ENCODE measurements at places on chromosomes 6 and 20.

GRCh38 chr6:142927271-142927580, 17.8 kb downstream of the HIVEP2 start:
- DNase-seq: no peak

DNA sequence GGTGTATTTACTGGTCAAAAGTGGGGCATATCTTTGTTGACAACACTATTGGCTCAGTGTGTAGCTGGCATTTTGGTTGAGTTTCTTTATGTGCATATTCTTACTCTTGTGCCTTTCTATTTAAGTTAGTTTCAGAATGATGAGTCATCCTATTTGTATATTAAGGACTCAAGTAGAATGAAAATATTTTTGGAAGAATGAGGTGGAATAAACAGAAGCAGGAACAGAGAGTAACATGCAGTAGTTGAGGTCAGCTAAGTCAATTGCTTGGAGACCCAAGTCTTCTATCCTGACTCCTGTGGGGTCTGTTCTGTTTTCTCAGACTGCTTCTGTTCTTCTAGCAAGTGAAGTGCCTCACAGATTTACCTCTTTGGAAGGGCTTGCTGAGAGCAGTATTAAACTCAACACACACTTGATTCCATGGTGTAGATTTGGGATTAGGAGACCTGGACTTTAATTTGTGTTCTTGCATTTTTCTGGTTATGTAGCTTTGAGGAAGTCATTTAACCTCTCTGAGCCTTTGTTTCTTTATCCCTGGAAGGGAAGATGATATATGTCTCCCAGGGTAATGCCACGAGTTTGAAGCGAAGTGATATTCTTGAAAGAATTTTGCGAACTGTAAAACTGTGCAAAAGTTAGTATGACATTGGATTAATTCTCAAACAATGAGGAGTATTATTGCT, 324.3 kb downstream of the QKI start:
- no peak for DNase-seq

DNA sequence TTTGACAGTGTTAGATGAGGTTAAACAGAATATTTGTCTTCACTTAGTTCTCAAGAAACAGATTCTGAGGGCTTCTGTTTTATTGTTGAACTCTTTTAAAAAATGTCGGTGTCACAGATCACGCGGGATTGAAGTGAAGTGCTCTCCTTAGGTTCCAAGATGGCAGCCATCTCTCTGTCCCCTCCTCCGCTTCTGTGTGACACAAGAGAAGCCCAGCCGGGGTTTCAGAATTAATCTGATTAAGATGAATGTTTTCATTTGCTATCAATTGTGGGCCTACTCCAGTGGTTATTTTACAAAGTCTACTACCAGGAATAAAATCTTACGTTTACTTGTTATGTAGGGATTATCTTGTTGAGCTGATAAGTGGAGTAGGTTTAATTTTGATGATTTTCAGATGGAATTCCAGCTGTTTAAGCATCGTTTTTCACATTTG, 10.9 kb downstream of the HIVEP1 start:
- no peak for DNase-seq

- DNase-seq: no peak
Observed at GRCh38 chr6:130063806-130064205, 45.4 kb downstream of the L3MBTL3 start.

DNA sequence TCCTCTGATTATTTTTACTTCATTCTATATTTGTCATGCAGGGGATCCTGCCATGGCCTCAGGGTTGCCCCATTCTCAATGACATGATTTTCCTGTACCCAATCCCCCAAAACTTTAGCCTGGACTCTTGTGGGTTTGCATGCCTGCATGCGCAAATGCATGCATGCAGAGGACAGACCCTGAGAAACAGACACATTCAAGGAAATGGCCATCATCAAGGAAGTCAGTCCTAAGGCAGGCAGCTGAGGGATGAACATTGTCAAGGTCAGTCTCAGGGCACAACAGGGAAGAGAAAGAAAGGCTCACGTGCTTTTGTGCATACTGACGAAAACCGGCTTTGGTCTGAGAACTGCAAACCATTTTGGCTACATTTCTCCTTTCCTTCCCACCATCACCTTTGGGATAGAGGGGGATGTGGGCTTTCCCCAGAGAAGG, 13.1 kb downstream of the NEDD9 start:
- no peak for DNase-seq

GRCh38 chr20:53594068-53595017, 704 bp upstream of the ZNF217 start:
- DNase-seq: peak; percentile 93

DNA sequence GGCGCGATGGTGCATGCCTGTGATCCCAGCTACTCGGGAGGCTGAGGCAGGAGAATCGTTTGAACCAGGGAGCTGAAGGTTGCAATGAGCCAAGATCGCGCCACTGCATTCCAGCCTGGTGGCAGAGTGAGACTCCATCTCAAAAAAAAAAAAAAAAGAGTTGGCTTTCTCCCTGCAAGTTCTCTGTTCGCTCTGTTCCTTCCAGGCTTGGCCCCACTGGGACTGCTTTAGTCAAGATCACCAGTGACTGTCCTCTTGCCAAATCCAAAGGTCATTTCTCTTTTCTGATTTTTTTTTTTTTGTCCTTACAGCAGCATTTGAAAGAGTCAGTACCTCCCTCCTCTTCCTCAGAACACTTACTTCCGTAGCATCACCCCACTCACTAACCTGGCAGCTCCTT, 10.8 kb upstream of the GNRH2 start:
- no peak for DNase-seq

- DNase-seq: no peak
Observed at GRCh38 chr6:140718021-140718420, 1343.6 kb upstream of the CITED2 start.

DNA sequence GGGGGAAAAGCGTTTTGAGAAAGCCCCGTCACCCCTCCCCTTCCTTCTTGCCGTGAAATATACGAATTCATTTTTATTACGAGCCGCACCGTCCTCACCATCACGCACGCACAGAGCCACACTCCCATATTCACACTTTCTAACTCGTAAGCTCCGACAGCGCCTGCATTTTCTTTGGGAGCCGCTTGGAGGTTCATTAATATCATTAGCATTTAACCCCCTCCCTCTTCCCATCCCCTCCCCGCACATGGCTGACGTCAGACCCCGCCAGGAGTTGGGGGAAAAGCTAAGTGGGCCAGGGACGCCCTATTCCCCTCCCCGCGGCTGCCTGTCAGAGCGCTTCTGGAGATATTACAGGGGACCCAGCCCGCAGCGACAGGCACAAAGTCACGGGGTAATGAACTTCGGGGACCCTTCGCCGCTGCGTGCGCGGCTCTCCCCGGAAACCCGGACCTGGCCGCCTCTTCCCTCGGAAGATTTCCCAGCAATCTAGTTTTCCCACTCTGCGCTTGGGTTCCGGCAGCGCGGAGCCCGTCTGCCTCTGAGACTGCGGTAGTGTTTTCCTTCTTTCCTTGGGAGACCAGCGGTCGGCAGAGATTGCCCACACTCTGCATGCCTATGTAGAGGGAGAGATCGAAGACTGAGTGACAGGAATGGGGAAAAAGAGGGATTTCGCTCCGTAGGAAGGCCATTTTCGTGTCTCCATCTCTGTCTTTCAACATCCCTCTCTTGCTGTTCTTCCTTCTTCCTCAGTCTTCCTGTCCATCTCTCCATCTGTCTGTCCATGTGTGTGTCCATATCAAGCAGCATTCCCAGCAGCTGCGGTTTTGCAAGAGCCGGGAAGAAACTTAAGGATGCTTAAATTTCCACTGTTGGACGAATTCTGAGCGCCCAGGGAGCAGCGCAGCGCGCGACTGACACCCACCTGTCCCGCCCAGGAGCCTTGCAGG, at the start of gene NR2E1:
Gene NR2E1, plus strand, starts transcription at position 309 of the 950 bp plus-strand sequence. CDS start 744 bp downstream, outside the sequence.
- no peak for DNase-seq

- no peak for DNase-seq
Observed at GRCh38 chr20:40663991-40664880, 24.8 kb downstream of the MAFB start.

DNA sequence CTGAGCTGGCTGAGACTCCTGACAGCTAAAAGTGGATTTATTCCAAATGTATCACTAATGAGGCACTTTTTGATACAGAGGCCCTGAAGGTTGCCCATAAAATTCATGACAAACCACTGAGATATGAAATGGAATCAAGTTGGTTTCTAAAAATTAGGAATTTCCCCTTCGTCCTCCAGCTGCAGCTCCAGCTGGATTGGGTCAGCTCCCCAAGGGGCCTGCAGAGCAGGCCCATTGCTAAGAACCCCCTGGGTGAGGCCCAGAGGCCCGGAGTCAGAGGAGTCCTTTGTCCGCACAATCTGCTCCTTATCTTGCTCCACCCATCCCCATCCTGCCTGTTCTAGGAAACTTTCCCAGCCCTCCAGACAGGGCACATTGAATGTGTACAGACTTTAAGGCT, 163.5 kb upstream of the TOP1 start:
- DNase-seq: no peak

GRCh38 chr6:109772883-109773431, 81.9 kb downstream of the FIG4 start:
- no peak for DNase-seq

DNA sequence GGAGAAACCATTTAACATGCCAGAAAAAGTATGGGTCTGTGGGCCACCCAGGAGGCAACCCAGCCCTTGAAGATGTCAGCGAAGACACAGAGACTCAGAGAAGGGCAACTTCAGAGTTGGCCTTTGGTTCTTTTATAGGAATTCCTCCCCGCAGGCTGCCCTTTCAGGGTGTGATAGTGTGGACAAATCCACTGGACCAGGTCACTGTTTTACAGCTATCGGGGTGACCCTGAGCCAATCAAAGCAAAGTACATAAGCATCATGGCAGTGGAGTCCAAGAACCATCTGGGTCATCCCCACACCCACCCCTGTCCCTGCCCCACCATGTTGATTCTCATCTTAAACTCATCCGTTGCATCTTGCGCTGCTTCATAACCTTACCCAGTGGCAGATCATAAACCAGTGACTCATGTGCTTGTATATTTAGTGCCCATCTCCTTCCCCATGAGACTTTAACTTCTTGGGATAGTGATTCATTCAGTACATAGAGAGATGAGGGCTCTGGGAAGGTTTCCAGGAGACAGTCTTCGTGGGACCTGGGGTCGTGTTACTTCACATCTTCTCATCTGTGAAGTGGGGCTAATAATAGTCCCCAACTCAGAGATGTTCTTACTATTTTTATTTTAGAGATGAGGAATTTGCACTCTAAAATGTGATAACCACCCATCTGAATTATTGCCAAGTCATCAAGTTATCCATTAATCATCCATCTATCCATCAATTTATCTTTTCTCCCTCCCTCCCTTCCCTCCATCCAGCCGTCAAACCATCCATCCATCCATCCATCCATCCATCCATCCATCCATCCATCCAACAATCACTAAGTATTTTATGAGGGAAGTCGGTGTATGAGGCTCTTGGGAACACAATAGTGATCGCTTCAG, 51.0 kb downstream of the EDN3 start:
- DNase-seq: no peak

DNA sequence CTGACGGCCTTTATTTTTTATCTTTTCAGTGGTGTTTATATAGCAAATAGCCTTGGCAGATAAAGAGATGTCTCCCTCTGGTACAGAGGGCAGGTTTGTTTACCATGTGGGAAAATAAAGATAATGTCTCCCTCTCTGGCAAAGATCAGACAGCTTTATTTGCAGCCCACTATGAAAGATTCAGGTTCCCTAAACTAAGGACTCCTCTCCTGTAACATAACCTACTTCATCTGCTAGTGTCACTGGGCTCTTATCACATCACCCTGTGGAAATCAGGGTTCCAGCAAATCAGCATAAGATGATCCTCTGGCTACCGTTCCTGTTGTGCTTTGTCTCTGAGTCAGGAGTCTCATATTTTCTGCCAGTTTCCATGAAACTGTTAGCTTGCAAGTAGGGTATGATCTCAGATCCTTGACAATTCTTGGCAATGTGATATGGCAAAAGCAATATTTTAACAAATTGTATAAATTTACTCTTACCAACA, 3.1 kb downstream of the FBXL4 start:
- DNase-seq: no peak

GRCh38 chr20:12575352-12576095, 433.2 kb upstream of the SPTLC3 start:
- DNase-seq: no peak

DNA sequence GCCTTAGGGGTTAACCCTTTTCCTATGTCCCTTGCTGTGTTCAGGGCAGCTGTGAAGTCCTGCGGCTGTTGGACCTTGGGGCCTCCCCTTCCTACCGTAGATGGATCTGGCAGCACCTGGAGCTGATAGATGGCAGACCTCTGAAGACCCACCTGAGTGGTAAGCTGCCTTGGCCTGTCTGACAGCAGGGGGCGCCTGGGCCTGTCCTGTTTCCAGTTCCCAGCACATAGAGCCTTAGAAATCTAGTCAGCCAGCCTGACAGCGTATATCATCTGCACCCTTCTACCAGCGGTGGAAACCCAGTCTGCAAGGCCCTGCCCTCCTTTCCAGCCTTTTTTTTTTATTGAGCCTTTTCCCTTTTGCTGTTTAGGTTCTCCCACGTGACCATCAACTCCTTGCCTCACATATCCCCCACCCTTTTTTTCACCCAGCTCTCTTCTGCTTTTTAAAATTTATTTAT, 26.6 kb downstream of the CNBD2 start:
- DNase-seq: peak; percentile 63

- no peak for DNase-seq
Observed at GRCh38 chr6:140846503-140847261, 1286.0 kb upstream of the GJE1 start.

DNA sequence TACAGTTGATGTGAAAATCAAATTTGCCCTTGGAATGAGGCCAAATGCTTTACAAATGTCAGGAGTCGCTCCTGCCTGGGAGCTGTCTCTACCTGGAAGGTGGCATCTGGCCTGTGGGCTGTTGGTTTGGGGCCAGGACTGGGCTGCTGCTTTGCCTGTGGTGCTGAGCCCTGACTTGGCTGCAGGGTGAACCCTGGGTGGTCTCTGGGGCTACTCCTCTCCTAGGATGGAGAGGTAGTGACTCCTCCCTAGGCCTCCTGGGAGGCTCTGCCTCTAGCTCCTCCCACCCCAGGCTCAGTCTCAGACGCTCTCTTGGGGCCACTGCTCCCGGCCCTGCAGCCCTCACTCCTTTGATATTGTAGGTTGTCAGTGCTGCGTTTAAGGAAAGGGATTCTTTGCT, 47.5 kb downstream of the EFCAB8 start:
- no peak for DNase-seq

DNA sequence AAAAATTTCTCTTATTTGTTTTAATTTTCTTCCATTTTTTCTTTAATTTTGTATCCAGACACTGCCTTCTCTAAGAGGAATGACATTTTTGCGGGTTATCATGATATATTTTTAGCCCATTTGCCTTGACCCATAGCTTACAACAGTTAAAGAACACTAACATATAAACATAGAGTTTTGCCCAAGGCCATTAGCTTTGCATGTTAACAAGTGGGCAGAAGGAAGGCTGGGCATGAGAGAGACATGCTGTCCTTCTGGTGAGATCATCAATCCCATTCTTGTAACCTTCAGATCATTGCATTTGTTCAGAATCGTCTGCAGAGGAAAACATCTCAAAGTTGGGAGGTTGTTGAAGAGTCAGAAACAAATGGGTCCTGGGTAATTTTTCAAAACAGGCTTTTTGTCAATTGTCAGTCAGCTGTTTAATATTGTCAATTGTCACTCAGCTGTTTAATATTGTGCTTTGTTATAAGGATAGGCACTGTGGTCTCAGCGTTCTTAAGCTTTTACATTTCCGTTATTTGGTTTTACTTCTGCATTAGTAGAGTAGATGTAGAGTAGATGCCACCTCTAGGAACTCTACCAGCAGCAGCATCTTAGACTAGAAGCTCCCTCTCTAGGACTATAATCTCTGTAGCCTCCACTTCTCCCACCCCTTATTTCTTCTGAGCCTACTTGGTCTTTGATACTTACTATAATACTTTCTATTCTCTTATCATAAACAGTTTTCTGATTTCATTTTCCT, 243.1 kb downstream of the ESR1 start:
- DNase-seq: no peak
